Stimulated activated CD4-positive, alpha-beta T cell treated with anti-CD3 and anti-CD28 coated beads, Interleukin-15, amount 100 ng/mL, for 1 hour (primary cell): ENCODE measurements at places on chromosomes 13 and 19.

DNA sequence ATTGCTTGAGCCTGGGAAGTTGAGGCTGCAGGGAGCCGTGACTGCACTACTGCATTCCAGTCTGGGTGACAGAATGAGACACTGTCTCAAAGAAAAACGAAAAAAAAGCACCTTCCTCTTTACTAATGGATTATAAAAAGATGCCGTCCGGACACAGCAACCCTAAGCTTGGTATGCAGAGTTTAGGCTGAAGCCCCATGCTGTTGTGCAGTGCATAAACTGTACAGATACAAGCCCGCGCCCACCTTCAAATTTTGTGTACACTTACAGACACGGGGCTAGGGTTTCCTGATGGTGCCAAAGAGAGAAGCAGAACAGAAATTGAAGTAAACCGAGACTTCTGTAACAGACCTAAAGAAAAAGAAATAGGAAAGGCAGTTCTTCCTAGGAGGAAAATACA lies 9.0 kb downstream of the LPAR6 start:
- no peak for DNase-seq

DNA sequence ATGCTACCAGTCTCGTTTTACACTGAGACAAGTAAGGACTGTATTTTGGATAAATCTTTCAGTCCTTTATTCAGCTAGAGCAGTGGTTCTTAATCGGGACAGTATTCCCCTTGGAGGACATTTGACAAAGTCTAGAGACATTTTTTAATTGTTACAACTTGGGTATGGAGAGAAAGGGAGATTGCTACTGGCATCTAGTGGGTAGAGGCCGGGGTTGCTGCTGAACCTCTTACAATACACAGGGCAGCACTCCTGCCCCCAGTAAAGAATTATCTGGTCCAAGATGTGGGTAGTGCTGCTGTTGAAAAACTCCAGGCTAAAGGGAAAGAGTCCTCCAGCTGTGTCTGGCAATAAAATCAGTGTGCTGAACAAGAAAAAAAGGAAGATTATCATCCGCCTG lies 334.8 kb downstream of the SLC7A1 start:
- DNase-seq, result no peak

- DNase-seq, result no peak
Measured at GRCh38 chr13:24725379-24725778, 38.6 kb upstream of the RNF17 start.

DNA sequence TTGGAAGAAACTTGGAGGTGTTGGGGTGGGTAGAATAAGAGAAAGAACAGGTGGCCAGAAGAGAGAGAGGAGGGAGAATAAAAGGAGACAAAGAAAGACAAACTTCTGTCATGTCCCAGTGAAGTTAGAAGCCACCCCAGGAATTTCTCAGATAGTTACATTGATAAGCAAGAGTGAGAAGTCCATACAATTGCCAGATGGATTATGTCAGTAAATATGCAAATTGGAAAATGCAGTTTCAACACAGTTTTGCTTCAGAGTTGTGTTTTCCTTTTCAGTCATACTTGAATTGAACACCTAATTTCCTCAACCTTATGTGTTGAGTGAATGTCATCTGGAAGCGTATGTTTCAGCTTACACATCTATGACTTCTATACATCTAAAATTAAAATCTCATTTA lies 139.2 kb downstream of the RXFP2 start:
- no peak for DNase-seq

- no peak for DNase-seq
Measured at GRCh38 chr13:23966221-23966690, 69.0 kb upstream of the C1QTNF9B start.

- DNase-seq, result no peak
Measured at GRCh38 chr19:435056-435706, 25.7 kb downstream of the SHC2 start.

GRCh38 chr19:46133777-46134241 lies 9.3 kb upstream of the IGFL3 start:
- no peak for DNase-seq
